ENCODE measurements at places on chromosomes 16 and 17.

- no peak for DNase-seq
These were observed 166.2 kb downstream of the SEC14L1 start for GRCh38 chr17:77306790-77307478.

DNA sequence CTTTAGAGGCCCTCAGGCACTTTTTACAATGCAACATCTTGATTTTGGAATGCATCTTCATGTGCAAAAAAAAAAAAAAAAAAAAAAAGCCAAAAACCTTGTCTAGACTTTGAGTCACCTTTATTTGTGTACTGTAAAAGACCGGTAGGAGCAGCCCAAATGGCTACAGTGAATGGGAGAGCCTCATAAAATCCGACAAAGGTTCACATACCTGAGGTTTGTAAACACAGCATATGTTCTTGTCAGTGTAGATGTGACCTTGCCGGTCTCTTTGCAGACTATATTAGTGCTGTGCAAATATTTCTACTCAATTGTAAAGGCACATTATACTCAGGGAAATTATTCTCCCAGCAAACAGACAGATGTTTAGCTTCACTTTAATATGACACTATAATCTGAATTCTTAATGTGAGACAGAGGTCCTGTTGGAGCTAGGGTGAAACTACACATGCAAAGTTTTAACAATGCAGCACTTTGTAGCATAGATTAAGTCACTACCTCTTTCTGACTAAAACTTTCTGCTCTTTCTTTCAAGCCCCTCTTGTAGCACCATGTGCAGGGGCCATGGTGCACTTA is 211.3 kb downstream of the CA10 start:
- DNase-seq, result no peak

DNA sequence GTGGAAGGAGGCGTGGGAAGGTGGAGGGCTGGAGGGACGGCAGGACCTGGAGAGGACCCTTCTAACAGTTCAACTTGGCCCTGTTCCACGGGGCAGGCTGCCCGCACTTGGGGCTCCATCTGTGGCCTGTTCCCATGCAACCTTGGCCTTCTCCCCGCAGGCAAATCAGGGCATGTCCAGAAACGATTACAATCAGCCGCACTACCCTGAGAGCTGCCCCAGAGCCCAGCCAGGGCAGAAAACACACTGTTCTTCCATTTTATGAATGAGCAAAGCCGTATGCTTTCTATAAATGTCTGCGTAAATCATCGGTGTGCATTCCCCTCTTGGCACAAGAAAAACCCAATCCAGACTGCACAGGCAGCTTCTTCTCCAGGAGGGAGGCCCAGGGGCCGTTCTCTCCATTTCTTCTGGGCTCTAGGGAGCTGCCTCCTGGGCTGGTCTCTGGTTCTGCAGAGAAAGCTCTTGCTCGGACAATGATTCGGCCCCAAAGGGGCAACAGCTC is 228.7 kb downstream of the SOX9 start:
- DNase-seq, result no peak

GRCh38 chr16:54284931-54285413 is 1.6 kb downstream of the IRX3 start:
- DNase-seq, result no peak

DNA sequence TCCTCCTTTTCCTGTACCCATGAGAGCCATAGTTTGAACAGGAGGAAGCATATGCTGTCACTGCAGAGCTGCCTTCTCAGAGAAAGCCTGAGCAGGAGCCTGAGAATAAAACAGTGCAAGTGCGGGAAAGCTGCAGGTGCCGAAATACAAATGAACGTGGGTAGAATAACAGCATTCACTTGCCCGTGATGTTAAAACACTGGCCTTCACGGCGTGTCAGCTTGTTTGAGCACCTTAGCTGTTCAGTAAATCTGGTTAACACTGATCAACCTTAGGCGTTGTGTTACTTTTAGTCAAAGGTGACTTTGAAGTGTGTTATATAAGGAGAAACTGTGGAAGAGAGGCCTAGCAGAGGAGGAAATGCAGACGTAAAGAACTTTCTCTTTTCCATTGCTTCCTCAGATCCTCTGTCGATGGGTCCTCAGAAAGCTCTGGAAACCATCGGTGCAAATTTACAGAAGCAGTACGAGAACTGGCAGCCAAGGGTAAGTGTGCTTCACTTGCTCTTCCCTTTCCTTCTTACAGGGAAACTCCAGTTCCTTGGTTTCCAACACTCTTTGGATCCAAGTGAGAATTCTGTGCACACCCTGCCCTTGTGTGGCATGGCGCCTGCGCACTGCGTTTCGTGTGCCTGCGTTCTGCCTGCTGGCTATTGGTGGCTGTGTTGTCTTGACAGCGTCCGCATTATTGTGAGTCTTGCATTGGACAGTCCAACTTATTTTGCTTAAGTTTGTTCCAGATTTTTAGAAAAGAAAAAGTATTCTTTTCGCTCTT is 98.9 kb downstream of the RPTOR start:
- no peak for DNase-seq

- DNase-seq, result peak; percentile 73
These were observed 106.0 kb downstream of the AMFR start for GRCh38 chr16:56319376-56319775.

DNA sequence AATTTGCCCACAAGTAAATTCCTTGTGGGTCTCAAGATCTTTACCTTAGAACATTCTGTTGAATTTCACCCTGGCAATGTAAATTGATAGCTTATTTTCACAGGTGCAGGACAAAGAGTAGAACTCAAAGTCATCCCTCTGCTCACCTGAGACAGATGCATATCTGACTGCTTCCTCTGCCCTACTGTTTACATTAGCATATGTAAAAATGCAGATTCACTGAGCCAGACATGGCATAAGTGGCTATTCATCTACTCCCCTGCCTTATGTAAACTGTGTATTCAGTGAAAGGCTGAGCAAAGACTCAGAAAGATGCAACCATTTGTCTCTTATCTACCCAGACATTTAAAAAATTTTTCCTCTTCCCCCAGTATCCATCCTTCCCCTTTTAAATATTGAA is 22.3 kb upstream of the MILR1 start:
- DNase-seq, result no peak

- DNase-seq, result no peak
These were observed 23.9 kb downstream of the ABCC3 start for GRCh38 chr17:50658616-50659015.

DNA sequence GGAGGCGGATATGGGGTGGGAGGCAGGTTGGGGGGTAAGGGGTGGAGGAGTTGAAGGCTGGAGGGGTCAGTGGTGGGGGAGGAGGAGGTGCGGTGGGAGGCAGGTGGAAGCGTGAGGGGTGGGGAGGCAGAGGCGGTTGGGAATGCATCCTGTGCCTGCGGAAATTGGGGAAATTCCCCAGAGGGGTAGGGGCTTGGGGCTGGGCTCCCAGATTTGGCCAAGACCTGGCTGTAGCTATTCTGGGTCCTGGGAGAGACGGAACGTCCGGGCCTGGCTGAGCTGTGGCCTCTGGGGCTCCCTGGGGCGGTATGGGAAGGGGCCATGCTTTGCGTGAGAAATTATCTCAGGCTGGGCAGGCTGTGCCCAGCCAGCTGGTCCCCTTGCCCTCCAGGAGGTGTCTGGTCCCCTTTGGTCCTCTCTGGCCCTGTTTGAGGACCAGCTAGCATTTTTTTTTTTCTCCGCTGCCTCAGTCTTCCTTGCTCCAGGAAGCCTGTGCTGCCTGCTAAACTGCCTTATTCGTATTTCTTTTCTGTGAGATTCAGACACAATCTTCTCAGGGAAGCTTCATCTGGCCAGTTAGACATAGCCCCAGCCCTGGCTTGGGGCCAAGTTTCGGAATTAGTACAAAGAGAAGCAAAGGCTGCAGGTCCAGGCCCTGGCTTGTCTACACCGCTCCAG is 7.3 kb upstream of the TRPV2 start:
- DNase-seq, result peak; percentile 85

GRCh38 chr16:88570691-88571092 is 489 bp downstream of the ZC3H18 start:
- no peak for DNase-seq

DNA sequence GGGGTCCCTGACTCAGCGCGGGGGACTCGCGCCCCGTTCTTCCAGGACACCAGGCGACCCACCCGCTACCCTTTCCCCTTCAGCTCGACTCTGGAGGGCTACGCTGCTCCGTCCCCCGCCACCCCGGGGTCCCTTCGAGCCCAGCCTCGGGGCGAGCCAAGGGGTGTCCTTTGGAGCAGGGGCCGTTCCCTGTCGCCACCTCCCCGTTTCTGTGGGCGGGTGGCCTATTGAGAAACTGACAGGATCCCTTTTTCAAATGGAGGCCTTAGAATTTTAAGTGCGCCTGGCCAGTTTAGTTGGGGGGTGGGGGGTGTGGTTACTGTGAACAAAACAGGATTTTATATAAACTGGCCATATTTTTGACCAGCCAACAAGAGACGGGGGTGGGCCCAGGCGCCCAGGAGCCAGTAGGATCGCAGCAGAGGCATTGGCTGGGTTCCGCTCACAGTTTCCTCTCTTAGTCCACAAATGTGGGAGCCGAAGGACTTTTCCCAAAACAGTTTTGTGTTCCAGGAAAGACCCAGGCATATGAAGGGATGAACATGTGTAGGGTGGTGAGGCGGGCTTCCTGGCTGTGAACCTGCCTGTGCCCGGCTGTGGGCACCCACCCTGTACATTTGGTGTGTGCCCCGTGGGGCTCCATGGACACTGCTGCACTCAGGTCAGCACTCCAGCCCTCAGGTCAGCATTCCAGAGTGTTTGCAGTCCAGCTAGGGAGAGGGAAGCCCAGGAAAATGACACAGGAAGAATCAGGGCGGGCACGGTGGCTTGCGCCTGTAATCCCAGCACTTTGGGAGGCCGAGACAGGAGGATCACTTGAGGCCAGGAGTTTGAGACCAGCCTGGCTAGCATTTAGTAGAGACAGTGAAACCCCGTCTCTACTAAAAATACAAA is 722 bp upstream of the TIMP2 start:
- DNase-seq, result peak; percentile 63

DNA sequence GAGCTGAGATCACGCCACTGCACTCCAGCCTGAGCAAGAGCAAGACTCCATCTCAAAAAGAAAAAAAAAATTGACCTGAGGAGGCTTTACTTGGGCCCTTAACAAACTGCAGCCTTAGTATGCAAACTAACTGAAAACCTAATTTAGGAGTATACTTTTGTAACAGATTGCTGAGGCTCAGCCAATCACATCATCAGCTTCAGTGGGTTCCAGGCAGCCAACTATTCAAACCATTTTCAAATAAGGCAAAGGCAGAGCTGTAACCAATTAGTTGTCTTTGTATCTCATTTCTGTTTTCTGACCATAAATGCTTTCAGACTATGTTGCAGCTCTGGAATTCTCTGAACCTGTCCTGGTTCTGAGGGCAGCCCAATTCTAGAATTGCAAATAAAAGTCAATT is 23.9 kb downstream of the RAD51D start:
- no peak for DNase-seq

GRCh38 chr17:59257101-59257500 is 36.8 kb downstream of the GDPD1 start:
- DNase-seq, result no peak

DNA sequence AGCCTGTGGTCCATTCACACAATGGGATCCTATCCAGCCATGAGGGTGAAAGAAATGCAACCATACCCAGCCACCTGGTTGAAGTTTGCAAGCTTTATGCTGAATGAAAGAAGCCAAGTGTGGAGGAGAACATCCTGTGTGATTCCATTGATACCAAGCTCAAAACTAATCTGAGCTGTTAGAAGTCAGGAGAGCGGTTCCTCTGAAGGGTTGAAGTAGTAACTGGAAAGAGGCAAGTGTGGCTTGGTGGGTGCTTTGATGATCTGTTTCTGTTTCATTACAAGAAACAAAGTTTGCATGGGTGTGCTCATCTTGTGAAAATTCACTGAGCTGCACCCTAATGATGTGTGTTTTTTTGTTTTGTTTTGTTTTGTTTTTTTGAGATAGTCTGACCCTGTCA is 99.4 kb downstream of the SALL1 start:
- DNase-seq, result no peak

DNA sequence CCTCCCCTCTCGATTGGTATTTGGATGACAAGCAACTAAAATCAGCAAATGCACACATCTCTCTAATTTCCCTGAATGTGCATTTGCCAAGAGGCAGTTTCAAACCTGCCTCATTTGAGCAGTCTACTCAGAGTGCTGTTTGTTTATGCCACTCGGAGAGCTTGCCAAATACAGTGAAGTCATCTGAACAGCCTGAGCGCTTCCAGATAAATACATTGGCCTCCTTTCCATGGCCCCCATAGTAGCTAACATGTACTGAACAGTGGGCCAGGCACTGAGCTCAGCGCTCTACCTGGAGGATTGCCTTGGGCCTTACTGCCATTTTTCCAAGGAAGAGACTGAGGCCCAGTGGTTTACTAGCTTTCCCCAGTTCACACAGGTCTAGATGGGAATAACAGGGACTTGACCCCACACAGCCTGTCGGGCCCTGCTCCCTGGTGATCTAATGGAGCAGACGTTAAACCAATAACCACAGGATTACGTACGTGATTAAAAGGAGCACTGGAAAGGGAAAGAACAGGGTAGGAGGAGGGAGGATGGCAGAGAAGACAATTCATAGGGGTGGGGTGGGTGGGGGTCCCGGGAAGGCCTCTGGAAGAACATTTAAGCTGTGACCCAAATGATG is 18.7 kb upstream of the ANKRD40CL start:
- DNase-seq, result peak; percentile 87

DNA sequence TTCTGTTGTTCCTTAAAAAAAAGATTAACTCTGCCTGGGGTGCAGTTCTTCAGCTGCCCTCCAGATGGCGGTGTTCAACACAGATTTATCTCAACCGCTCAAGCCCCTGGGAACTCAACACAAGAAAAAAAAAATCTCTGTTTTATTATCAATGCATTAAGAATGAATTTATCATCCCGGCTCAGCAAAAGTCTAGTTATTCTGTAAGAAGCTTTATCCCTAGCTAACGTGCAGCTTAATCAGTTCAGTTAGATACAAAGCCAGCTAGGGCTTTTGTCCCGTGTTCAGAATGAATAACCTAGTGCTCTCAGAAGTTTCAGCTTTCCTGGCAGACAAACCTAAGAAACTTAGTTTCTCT is 475.9 kb upstream of the CCL2 start:
- DNase-seq, result peak; percentile 57

DNA sequence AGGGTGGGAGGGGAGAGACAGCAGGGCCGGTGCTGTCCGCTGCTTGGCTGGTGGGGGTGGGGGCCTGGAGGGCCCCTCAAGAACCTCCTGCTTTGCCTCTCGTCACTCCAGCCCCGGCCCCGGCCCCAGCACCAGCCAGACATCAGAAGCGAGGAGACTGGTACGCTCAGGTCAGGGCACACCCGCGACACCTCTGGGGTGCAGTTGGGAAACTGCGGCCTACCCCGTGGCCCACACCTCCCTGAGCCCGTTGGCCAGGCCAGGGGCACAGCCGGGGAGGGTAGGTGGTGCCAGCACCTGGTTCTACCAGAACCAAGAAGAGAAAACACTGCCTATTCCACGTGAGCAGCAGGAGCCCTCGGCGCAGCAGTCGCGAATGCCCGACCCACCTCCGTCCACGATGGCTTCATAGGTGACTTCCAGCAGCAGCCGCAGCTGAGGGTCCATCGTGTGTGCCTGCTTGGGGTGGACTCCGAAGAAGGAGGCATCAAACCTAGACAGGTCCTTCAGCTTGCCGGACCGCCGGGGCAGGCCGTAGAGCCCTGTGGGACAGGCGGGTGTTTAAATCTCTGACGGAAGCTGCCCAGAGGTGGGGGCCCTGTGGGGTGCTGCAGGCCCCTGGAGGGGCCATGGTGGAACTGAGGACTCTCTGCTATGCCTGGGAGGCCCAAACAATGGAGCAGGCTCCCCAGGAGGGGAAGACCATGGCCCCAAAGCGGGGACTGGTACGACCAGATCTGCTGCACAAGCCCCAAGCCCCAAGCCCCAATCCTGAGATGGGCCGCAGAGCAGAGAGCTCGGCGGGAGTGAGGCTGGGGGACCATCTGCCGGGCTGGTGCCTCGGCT is 2.9 kb downstream of the FASN start:
- DNase-seq, result no peak

- DNase-seq, result no peak
These were observed 26.4 kb upstream of the KLHDC4 start for GRCh38 chr16:87792205-87792565.

GRCh38 chr16:9438991-9439390 is 347.5 kb downstream of the HAPSTR1 start:
- no peak for DNase-seq
